ENCODE measurements at places on chromosomes 7 and 10.

DNA sequence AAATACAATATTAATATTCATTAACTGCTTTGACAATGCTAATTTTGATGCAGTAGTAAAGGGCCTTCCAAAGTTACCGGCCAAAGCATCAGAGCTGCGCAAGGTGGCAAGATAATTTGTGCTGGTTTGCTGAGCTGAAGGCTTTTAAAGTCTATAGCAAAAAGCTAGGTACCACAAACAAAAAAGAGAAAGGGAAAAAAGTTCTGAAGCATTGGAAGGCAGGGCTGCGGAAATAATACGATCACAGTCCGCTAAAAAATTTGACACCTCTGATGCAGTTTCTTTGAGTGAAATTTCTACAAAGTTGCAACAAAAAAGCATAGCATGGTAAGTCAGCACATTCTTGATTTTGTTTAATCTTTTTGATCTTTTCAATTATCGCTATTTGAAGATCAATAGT lies 175.6 kb downstream of the TCF7L2 start:
- no peak for DNase-seq

DNA sequence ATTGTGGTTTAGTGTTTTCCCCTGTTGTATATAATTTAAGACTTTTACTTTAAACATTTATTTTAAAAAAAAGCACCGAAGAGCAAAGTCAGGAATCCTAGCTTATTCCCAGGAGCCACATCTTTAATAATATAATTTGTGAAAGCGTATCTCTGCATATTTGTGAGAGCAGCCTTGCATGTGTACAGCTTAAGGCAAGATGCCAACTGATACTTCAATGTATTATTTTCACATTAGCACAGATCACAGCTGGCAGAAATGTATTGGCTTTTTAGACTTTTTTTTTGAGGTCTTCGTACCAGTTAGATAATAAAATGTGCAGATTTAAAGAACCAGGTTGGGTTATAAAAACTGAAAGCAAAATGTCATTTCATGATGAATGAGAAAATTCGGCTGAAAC lies 845.7 kb upstream of the POT1 start:
- DNase-seq, result no peak

GRCh38 chr10:93006435-93007039 lies 54.1 kb upstream of the CYP26C1 start:
- no peak for DNase-seq

- DNase-seq, result no peak
Measured at GRCh38 chr7:50629238-50629901, 64.2 kb upstream of the DDC start.

DNA sequence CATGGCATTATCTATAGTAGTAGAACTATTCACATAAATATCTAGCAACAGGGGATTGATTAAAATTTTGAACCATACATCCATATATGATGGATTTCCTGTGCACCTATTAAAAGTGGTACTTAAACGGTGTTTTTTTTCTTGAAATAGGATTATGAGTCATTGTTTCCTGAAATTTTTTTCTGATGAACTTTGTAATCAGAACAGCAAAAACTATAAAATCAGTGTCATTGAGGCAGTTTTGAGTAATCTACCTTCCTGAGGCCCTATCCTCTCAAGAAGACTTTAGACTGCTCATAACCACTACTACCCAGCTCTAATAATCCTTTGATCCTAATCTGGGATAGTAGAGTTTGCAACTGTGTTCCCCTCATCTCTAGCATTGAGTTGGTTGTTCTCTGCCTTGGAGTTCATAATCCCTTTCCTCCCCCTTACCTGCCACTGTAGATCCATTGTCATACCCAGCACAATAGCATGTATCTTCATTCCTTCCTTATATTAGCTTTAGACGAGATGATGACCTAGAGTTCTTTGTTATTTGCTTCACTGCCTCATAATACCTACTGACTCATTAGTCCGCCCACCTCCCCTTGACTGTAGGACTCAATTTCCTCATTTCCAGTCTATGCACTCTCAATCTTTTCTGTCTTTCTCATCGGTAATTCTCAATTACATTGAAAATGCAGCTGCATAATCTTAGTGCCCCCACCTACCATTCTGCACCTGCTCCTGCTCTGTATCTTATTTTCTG lies 133.4 kb downstream of the LRRC4 start:
- DNase-seq, result no peak

DNA sequence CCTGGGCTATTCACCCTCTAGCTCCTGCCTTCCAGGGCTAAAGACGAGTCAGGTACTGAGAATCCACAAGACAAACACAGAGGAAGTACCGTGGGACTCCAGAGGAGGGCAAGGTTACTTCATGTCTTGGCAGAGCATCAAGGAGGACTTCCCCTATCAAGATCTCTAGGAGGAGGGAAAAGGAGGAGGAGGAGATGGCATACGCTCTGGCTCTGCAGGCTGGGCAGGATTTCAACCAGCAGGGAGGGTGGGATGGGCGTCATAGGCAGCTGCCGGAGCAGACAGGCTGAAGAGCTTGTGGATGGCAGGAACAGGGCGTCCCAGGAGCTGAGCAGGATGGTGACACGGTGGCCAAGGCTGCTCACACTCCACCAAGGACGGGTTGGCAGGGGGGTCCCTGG lies 21.3 kb downstream of the MDH2 start:
- DNase-seq, result no peak

GRCh38 chr10:124239696-124240095 lies 146.3 kb upstream of the CHST15 start:
- DNase-seq, result no peak

- DNase-seq, result no peak
Measured at GRCh38 chr10:62590306-62590705, 214.2 kb upstream of the ADO start.

DNA sequence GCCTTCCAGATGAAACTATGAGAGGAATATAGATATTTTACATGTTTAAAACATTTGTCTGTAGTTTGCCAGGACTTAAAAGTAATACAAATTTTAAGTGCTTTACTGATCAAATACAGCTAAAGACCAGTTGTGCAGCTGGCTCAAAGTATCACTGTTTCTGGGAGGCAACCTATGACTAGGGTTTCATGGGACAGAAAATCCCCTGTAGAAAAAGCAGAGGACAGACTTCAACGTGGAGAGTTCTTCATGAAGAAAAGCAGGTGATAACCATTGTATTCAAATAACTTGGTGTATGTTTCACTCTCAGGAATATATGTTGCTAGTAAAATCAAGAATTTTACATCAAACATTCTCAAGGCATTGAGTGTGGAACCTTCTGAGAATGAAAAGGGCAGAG lies 40.9 kb downstream of the PTER start:
- no peak for DNase-seq

GRCh38 chr10:21349912-21350286 lies 175.6 kb downstream of the SKIDA1 start:
- no peak for DNase-seq

- no peak for DNase-seq
Measured at GRCh38 chr7:77320714-77321113, 95.4 kb downstream of the GSAP start.

GRCh38 chr10:44821290-44821689 lies 89.8 kb upstream of the TMEM72 start:
- no peak for DNase-seq

- no peak for DNase-seq
Measured at GRCh38 chr7:67267914-67268313, 271.3 kb downstream of the TYW1 start.

- DNase-seq, result no peak
Measured at GRCh38 chr10:25405871-25406270, 231.1 kb downstream of the GPR158 start.

- DNase-seq, result no peak
Measured at GRCh38 chr7:45202625-45203024, 45.0 kb downstream of the RAMP3 start.

- DNase-seq, result no peak
Measured at GRCh38 chr10:101940916-101941315, 97.3 kb upstream of the KCNIP2 start.

- DNase-seq, result no peak
Measured at GRCh38 chr7:70240873-70241272, 642.6 kb downstream of the AUTS2 start.

Data from stimulated activated CD8-positive, alpha-beta memory T cell treated with anti-CD3 and anti-CD28 coated beads, Interleukin-4, amount 100 ng/mL, for 4 hours (primary cell).